CD4-positive, alpha-beta T cell treated with Interleukin-4 for 1 hour (primary cell): ENCODE measurements at places on chromosomes 5 and 9.
A peak's percentile ranks its signal among the peaks of the same experiment; 100 is the strongest.

GRCh38 chr5:89397096-89397495, 514.1 kb upstream of the MEF2C start:
- no peak for DNase-seq

DNA sequence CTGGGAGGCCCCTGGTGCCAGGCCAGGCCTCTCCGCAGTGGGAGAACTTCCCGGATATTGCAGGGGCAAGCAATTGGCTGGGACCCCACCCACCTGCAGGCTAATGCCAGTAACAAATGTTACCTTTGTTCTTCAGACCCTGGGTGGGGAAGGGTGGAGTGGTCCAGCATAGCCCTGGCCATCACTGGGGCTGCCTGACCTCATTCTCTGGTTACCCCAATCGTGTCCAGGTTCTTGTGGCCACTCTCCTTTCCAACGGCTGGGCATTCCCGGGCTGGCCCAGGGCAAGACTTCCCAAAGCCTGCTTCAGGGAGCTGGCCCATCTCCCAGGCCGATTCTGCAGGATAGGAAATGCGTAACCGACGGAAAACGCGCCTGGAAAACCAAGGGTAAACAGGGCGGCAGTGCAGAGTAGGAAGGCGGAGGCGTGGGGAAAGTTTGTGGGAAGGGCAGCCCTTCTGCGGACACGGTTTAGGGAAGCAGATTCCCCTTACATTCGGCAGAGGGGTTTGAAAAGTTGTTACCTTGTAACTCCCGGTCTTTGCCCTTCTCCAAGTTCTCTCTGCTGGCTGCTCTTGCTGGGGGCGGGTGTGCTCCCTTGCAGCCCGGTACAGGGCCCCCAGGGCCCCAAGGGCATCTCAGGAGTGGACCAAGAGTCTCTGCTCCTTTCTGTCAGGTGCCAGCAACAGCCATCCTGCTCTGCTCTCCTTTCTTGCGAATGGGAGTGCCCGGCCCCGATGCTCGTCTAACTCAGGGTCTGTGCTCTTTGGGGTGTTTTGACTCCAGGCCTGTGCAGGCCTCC, 3.5 kb downstream of the NRARP start:
- DNase-seq = no peak

- DNase-seq = no peak
These were observed 91.5 kb upstream of the NREP start for GRCh38 chr5:111848476-111848875.

DNA sequence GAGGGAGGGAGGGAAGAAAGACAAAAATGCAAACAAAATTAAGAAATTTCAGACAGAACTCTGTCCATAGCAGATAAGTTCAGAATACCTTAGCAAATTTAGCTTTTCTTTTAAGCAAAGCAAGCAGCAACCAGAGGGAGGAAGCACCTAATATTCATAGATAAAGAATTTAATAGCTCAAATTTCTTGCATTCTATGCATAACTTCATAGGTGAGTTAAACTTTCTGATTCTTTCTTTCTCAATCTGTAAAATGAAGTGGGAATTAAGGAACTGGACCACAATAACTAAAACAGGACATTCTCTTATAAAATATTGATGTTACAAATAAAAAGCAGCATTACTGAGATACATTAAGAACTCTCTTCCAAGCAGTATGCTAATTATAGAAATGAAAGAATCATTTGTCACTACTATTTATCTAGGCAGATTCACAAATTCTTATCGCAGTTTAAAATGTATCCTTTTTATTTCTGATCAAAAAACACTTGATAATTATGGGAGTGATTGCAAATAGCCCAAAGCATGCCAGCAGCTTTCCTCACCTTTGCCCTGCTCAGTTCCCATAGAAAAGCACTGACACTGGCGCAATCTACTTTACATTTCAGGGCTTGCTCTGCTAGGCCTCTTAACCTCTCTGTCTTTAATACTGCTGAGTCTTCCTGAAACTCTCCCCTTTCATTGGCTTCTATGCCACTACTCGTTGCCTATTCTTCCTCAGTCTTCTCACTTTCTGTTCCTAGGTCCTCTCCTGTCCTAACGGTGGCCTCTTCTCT, 341.8 kb downstream of the PIK3R1 start:
- no peak for DNase-seq

DNA sequence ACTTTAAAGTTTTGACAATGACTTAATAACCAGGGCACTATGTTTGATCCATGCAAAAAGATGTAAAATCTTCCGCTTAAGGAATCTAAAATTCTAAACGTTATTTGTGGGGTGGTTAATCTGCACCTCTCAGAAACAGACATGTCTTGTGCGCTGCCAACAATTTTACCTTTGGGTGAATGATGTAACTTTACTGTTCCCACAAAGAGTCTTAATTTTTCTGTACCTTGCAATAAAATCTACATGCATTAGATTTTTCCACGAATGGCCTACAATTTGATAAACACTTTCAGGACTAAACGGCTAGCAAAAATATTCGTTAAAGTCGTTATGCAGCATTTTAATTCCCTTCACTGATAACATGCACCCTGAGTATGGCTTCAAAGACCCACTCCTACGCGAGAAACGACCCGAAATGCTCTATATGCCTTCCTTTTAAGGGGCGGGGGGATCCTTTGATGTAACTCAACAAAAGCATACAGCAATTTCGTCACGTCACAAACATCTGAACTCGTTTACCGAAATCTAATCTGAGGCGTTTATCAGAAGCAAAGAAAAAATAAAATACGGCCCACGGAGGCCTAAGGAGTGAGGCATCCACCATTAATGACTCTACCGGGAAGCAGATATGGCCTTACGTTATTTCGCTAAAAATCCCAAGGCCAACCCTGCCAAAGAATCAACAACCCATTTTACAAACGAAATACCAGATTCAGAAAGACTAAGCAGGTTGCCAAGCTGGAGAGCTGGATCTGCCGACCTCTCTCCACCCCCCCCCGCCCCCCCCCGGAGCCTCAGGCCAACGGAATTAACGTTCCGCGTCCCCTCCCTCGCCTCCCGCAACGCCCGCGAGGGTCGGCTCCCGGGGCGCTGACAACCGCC, 621 bp downstream of the AK6 start:
- DNase-seq = peak; percentile 26

DNA sequence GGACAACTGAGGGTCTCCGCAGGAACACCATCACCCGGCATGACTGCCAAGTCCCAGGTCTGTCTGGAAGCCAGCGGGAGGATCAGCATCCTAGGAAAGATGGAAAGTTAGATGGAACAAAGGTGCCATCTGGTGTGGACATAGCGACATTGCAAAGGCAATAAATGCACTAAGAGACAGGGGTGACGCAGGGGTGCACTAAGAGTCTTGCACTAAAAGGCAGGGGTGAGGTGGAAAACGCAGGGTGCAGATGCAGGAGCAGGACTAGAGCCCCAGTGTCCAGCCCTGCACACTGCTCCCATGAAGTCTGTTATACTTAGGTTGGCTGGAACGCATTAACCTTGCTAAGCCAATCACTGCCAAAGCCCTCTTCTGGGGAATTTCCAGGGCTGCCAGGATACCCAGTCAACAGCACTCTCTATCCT, 15.5 kb downstream of the ATOX1 start:
- no peak for DNase-seq

- DNase-seq = no peak
These were observed 100.2 kb upstream of the IL12B start for GRCh38 chr5:159430361-159431012.

DNA sequence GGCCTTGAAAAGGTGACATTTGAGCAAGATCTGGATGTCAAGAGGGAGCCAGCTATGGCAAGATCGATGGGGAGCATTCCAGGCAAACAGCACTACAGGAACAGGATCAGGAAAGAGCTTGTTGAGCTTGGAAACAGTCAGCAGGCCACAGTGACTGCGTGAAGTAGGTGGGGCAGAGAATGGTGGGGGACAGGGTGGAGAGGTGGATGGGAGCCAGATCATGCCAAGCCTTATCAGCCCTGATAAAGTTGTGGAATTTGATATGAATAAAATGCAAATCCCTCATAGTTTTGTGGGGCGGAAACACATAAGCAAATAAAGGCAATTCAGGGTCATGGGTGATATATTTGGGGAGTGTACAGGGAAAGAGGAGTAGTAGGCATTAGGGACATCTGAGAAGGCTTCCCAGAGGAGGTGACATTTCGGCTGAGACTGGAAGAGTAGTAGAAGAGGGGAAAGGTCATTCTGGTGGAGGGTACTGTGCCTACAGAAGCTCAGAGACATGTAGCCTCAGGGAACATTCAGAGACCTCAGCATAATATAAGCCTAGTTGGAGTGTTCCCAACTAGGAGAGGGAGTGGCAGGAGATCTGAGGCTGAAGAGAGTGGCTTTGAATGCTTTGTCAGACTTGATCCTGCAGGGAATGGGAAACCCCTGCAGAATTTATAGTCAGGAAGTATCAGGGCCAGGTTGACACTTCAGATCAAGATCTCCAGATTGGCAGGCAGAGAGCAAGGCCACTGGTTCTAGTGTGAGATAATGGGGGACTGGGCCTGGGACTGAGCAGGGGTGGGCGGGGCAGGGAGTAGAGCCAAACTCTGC, 9.7 kb upstream of the CYSTM1 start:
- DNase-seq = no peak

DNA sequence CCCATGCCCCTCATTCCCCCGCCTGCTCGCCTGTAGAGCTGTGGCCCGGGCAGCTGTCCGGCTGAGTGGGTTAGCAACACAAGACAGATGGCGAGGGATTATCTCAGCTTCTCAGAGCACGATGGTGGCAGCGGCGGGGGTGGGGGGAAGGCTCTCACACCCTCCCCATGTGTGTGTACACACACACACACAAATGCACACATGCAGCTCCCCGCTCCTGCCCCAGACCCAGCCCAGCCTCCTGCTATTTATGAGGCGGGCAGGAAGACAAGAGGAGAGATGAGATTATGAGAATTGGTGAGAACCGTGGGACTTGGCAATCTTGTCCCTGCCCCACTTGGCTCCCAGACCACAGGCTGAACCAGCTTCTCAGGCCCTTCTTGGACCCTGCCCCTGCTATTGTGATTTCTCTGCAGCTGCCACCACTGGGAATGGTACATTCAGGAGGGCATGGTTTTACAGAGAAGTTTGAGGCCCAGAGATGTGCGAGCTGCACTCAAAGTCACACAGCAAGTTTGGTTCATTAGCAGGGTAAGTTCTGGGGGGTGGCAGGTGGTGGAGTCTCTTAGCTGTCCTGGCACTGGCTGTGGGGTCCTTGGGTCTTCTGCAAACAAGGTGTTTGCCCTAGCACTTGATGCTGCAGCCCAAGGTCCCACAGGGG, 51.0 kb upstream of the PSD2 start:
- DNase-seq = no peak
